ENCODE measurements at places on chromosomes 12 and 14. TPM values are rescaled to one million over a fixed set of nuclear protein-coding genes. Genes with fewer than 3 reads are reported as not detected.
A peak's percentile ranks its signal among the peaks of the same experiment; 100 is the strongest.

The DNAI7 gene
- 1.9 TPM for total RNA-seq

DNA sequence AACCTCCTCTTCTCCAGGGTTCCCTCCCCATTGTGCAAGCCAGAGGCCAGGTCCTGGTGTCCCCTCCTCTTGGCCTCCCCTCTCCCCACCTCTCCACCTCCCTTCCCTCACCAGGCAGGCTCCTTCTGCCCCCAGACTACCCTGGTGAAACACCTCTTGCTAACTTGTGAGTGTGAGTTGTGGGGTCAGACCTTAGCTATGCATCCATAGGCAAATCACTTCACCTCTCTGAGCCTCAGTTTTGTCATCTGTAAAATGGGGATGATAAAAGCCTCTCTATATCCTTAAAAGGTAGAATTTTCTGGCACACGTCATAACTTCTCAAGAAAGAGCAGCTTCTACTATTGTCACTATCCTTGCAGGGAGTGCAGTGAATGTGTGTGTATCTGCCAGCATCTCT, 7.9 kb upstream of the DIO3 start:
- H3K27ac ChIP-seq, result no peak overlapping the region
- peaks cover under 1% of the 10 kb centered on the region for H3K27me3 ChIP-seq
- H3K4me3 ChIP-seq, result no peak overlapping the region
- peaks cover under 1% of the 10 kb centered on the region for H3K4me1 ChIP-seq
- no peak for DNase-seq

The TPPP2 gene
- total RNA-seq, result 0.70 TPM

GRCh38 chr14:22338381-22338780, 250.6 kb downstream of the DAD1 start:
- H3K4me3 ChIP-seq, result no peak overlapping the region
- H3K4me1 ChIP-seq, result peaks cover 5% of the 10 kb centered on the region
- no peak for DNase-seq
- no peaks in the 10 kb centered on the region for H3K36me3 ChIP-seq
- no peaks in the 10 kb centered on the region for H3K27me3 ChIP-seq
- no peak overlapping the region for H3K27ac ChIP-seq

The C12orf54 gene
- total RNA-seq, result not detected

DNA sequence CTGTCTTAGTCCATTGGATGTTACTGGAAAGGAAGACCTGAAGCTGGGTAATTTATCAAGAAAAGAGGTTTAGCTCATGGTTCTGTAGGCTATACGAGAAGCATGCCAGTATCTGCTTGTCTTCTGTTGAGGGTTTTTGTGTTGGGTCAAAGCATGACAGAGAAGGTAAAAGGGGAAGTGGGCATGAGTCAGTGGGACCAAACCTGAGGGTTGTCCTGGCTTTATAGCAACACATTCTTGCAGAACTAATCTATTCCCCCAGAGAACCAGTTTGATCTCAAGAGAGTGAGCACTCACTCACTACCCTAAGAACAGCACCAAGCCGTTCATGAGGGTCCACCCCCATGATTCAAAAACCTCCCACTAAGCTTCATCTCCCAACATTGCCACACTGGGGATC, 19.0 kb upstream of the KRAS start:
- no peaks in the 10 kb centered on the region for H3K27me3 ChIP-seq
- no peak overlapping the region for H3K4me3 ChIP-seq
- peaks cover 7% of the 10 kb centered on the region for H3K4me1 ChIP-seq
- no peaks in the 10 kb centered on the region for H3K36me3 ChIP-seq

The CELA1 gene
- not detected for total RNA-seq

The GPR65 gene
- total RNA-seq, result not detected

The AQP5 gene
- total RNA-seq, result 0.62 TPM

DNA sequence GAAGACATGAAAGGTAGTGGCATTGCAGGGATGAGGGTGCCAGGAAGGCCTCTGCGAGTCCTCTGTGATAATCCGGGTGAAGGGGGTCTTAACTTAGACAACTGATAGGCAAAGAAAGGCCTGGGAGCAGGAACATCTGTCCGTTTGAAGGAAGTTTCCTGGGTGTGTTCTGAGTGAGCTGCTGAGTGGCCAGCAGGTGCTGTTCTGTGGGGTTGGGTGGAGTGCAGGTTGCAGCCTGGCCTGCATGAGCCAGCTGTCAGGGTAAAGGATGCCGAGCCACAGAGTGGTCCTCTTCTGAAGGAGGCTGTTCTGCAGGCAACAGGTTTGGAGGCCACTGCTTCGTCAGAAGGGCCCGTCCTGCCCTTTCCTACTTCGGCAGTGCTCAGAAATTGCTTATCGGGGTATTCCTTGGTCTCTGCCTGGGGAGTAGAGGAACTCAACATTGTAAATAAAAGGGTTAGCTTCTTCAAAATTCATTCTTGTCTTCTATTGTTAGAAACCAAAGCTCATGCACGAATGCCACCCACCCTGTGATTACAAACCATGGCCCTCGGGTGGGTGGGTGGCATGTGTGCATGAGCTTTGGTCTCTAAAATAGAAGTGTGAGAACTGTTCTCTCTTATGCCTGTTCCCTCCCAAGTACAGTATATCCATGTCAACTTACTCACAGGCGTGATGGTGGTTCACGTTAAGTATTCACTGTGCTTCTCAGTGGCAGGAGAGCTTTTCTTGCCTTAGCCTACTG, 118.9 kb downstream of the CHST11 start:
- no peak overlapping the region for H3K4me3 ChIP-seq
- no peaks in the 10 kb centered on the region for H3K27me3 ChIP-seq
- H3K4me1 ChIP-seq, result peaks cover 24% of the 10 kb centered on the region
- H3K27ac ChIP-seq, result no peak overlapping the region

DNA sequence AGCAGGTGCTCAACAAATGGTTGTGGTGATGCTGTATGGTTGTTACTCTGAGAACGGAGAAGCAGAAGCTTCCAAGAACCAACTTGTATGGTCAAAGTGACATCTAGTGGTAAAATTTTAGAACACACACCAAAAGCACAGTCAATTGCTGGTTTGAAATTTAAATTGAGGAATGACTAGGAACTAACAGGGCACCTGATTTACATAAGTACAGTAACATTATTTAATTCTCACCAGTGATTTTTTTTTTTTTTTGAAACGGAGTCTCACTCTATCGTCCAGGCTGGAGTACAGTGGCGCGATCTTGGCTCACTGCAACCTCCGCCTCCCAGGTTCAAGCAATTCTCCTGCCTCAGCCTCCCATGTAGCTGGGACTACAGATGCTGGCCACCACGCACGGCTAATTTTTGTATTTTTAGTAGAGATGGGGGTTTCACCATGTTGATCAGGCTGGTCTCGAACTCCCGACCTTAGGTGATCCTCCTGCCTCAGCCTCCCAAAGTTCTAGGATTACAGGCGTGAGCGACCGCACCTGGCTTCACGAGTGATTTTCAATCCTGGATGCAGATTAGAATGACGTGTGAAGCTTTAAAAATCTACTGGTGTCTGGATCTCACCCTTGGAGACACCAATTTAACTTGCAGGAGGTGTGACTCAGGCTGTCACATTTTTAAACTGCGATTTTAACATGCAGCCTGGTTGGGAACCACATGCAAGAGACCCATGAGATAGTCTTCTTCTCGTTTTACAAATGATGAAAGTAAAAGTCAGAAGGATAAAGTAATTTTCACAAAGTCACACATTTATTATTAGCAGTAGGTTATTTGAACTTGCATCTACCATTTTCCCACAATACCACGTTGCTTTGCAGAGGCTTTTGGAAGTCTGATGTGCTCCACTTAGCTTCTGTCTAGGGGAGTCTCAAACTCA, 14.1 kb upstream of the NUMB start:
- H3K27me3 ChIP-seq, result no peaks in the 10 kb centered on the region
- no peaks in the 10 kb centered on the region for H3K36me3 ChIP-seq
- no peak overlapping the region for H3K27ac ChIP-seq
- H3K4me3 ChIP-seq, result no peak overlapping the region
- peaks cover 3% of the 10 kb centered on the region for H3K4me1 ChIP-seq

DNA sequence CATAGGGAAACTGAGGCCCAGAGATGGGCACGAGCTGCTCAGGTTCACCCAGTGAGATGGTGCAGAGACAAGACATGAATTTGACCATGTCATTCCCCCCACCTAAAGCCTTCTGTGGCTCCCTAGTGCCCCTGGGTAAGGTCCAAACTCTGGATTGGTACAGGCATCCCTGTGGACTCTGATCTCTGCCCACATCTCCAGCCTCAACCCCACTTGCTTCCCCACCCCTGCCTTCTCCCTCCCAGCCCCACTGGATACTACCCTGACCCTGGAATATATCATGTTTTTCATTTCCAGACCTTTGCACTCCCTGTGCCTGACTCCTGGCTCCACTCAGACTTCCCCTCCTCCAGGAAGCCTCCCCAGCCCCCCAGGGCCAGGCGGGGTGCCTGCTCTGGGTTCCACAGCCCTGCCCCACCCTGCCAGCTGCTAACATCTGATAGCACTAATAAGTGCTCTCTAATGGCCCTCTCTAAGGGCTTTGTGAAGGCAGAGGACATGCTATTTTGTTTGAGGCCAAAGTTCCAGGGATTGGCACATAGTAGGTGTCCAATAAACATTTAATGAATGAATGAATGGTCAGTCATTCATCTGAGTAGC, 1.1 kb upstream of the SDSL start:
- H3K4me1 ChIP-seq, result peaks cover 11% of the 10 kb centered on the region
- H3K27ac ChIP-seq, result no peak overlapping the region
- no peaks in the 10 kb centered on the region for H3K27me3 ChIP-seq
- H3K4me3 ChIP-seq, result no peak overlapping the region
- DNase-seq, result no peak

DNA sequence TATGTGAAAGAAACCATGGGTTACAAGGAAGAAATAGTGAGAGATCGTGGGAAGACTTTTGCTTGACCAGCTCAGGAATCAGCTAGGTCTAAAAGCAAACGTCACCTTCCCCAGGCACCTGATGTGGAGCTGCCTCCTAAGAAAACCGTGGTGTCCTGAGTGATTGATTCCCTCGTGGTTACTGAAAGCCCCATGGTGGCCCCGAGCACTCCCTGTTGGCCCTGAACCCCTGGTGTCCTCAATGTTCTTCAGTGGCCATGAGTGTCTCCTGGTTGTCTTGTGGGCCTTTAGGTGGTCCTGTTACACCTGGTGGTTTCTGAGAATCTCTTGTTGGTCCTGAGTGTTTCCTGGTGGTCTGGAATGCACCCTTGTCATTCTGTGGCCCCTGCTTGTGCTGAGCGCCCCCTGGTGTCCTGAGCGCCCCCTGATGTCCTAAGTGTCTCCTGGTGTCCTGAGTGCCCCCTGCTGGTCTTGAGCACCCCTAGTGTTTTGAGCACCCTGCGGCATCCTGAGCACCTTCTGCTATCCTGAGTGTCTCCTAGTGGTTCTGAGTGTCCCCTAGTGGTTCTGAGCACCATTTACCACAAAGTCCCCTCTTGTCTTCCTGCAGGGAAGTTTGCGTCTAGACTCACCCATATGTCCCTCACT, 518.7 kb downstream of the TMEM121 start:
- peak; percentile 51 for DNase-seq
- H3K27ac ChIP-seq, result no peak overlapping the region
- H3K4me1 ChIP-seq, result no peaks in the 10 kb centered on the region
- no peak overlapping the region for H3K4me3 ChIP-seq

DNA sequence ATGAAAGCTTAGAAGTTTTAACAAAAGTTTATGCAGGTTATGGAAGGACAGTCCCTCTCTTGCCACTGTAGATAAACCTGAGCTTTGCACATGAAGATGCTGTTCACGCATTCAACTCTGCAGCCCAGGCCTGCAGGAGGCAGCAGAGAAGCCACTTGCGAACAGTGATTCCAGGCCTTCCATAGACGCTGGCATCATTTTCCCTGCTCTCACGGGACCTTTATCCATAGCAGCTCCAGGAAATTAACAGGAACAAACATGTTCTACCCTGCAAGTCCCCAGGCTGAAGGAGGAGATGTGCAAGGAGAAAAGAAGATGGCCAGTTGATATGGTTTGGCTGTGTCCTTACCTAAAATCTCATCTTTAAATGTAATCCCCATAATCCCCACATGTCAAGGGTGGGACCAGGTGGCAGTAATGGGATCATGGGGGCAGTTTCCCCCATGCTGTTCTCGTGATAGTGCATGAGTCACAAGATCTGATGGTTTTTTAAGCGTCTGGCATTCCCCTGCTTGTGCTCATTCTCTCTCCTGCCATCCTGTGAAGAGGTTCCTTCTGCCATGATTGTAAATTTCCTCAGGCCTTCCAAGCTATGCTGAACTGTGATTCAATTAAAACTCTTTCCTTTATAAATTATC, 2.0 kb downstream of the ERP27 start:
- H3K27me3 ChIP-seq, result no peaks in the 10 kb centered on the region
- H3K27ac ChIP-seq, result no peak overlapping the region
- no peaks in the 10 kb centered on the region for H3K4me1 ChIP-seq
- H3K36me3 ChIP-seq, result no peaks in the 10 kb centered on the region

The GPR84 gene
- not detected for total RNA-seq

The RASAL1 gene
- 1.4 TPM for total RNA-seq

DNA sequence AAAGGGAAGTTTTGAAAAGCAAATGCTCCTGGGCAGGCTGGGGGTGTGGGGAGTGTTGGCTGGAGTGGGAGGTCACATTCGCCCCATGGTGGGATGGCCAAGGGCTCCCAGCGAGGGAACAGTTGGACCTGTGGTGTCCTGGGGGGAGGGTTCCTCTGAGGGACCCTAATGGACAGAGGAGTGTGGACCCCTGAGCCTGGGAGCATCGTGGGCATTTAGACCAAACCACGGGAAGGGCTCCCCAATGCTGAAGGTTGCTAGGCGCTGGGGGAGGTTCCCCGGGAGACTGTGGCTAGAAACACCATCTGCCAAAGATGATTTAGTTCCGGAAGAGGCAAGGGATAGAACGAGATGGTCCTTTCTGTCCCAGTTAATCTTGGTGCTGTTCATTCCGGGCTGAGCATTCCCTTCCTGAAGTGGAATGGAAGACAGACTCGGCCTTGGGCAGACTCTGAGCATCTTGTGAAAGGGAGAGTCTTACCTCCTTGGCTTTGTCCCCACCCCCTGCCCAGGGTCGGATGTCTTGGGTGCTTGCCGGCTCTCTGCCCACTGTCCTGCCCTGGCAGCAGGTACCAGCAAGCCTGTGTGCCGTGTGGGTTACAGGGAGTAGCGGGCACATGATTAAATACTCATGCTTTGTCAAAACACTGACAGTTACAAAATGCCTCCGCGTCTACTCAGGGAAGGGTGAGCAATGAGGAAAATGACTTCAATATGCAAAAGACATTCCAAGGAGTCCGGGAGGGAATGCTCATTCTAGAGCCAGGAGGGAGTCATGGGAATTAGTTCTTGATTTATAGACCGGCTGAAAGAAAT, 215.9 kb downstream of the CACNA1C start:
- H3K4me1 ChIP-seq, result peaks cover 8% of the 10 kb centered on the region
- H3K36me3 ChIP-seq, result no peaks in the 10 kb centered on the region
- peak overlapping the region; percentile 57 for H3K27ac ChIP-seq
- DNase-seq, result peak; percentile 50
- H3K27me3 ChIP-seq, result no peaks in the 10 kb centered on the region
- no peak overlapping the region for H3K4me3 ChIP-seq

The DEGS2 gene
- 0.99 TPM for total RNA-seq

All from endodermal cell (in vitro differentiated cells).